Caco-2 (cell line): ENCODE measurements at places on chromosomes 16 and 17.

DNA sequence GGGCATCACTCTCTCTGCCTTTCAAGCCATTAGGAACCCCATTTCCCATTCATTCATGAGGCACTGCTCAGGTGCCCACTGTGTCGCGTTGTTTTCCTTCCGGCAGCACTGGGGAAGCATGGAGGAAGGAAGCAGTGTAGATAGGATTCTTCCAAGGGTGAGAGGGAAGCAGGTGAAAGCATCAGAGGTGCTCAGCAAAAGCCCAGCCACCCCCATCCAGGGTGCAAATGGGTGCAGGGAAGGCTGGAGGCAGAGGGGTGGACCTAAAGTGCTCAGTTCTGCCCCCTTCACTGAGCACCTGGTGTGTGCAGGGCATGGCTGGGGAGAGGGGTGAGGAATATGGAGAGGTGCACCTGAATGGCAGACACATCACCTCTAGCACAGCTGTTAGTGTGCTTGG is 3.4 kb upstream of the NXPH3 start:
- no peak for DNase-seq

DNA sequence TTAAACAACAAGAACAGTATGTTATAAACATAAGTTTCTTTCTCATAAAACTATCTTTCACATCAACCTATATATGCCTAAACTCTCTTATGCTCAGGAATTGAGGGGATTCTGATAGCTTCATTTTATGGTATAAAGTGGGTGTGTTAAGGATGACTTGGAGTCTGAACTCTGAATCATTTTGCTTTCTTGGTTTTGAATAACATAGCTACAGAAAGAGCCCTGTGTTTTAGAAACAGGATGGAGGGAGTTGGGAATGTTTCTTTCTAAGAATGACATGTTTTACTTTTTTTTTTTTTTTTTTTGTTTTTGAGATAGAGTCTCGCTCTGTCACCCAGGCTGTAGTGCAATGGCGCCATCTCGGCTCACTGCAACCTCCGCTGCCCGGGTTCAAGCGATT is 50.1 kb downstream of the RHOT1 start:
- DNase-seq, result no peak

- DNase-seq, result no peak
These were observed 670 bp downstream of the RPS2 start for GRCh38 chr16:1963806-1964505.

DNA sequence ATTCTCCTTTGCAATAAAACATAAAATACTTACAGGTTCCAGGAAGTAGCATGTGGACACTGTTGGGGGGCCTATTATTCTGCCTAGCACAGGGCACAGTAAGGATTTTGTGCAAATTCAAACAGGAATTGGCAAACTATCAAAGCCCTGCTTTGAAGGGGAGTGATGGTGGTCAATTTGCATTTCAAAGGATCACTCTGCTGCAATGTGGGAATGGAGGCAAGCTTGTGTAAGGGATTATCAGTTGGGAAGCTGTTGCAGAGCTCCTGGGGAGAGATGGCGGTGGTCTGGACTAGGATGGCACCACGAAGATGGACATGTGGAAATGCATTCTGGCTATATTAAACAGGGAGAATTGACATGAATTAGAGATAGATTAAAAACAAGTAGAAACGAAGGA is 990.7 kb upstream of the RBFOX1 start:
- no peak for DNase-seq

- DNase-seq, result no peak
These were observed 1.4 kb downstream of the KRTAP2-4 start for GRCh38 chr17:41064301-41064700.

- DNase-seq, result no peak
These were observed 5.4 kb downstream of the MAP3K14 start for GRCh38 chr17:45311401-45311759.

GRCh38 chr16:67928147-67928546 is 3.5 kb downstream of the CTRL start:
- DNase-seq, result no peak

- DNase-seq, result no peak
These were observed 107.8 kb downstream of the GNAO1 start for GRCh38 chr16:56298948-56299596.

GRCh38 chr16:47250983-47251382 is 107.2 kb upstream of the NETO2 start:
- DNase-seq, result no peak

DNA sequence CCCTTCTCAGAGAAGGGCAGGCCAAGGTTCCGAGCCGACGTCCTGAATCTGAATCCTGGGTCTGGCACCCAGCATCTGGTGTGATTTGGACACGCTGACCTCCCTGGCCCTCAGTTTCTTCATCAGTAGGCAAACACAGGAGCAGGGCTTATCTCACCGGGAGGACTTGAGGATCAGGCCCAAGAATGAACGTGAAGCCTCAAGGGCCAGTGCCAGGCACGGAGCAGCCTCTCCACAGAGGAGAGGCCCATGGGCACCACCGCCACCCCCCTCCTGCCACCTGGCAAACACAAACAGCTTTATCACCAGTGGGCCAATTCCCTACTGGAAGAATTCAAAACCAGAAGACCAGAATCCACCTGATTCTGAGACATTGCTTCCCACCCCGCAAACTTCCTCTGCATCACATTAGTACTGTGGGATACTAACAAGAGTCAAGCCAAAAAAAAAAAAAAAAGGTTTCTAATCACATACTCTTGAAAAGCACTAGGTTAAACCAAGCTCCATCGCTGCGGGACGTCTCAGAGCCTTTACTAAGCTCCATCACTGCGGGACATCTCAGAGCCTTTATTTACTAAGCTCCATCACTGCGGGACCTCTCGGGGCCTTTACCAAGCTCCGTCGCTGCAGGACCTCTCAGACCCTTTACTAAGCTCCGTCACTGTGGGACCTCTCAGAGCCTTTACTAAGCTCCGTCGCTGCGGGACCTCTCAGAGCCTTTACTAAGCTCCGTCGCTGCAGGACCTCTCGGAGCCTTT is 68.0 kb upstream of the DOC2B start:
- DNase-seq, result no peak

GRCh38 chr16:51134876-51135275 is 16.2 kb downstream of the SALL1 start:
- no peak for DNase-seq
